Renal pelvis (tissue), 12 donors: ENCODE measurements at places on chromosomes 2 and 18. TPM values are rescaled to one million over a fixed set of nuclear protein-coding genes. Genes with fewer than 3 reads are reported as not detected.

GPR55 gene
- polyA plus RNA-seq = 0.18 TPM

ANO7 gene
- 2.7 TPM for polyA plus RNA-seq

GRCh38 chr2:62296034-62296831, 100.3 kb downstream of the B3GNT2 start:
- no peak for DNase-seq

GRCh38 chr2:177328056-177328455, 63.5 kb upstream of the NFE2L2 start:
- DNase-seq = no peak

- no peak for DNase-seq
Observed at GRCh38 chr18:10440884-10441283, 13.6 kb upstream of the APCDD1 start.

DNA sequence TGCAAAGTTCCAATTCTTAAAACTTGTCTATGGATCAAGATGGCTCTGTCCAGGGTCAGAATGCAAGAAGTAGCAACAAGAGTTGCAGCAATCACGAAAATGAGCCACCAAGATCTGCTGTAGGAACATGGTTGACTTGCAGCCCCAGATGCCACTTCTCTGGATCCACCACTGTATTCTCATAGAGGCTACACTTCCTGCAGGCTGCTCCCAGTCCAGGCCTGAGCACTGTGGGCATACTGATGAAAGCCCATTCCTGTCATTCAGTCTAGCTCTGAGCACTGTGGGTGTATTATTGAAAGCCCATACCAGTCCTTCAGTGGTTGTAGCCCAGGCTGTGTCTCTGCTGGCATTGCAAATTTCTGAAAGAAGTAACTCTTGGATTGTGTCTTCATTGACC, 213.9 kb upstream of the AGAP1 start:
- DNase-seq = no peak
